ENCODE measurements at places on chromosomes 5 and 9.
A peak's percentile ranks its signal among the peaks of the same experiment; 100 is the strongest.

- DNase-seq: no peak
Measured at GRCh38 chr5:148343046-148343407, 7.7 kb downstream of the SPINK9 start.

DNA sequence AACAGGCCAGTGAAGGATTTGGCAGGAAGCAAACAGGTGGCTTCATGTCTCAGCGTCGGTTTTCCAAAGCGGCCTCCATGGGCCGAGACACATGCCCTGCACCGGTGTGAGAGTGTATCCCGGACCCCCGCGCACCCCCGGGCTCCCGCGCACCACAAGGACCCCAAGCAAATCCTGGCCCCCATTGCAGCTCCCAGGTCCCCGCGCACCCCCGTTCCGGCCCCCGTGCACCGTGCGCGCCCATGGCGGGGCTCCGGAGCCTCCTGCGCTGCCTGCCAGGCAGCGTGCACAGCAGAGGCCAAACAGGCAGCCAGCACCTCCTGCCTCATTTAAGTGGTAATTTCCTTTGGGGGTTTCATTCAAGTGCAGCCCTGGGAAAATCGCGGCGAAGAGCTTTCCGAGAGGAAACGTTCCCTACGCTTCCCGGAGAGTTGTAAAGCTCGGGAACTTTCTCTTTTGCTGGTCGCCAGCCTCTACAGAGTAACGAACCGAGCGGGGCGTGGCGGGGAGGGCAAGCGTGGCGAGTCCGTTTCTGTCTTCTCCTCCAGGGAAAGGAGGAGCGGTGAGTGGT lies 145.5 kb upstream of the SLC24A2 start:
- no peak for DNase-seq

DNA sequence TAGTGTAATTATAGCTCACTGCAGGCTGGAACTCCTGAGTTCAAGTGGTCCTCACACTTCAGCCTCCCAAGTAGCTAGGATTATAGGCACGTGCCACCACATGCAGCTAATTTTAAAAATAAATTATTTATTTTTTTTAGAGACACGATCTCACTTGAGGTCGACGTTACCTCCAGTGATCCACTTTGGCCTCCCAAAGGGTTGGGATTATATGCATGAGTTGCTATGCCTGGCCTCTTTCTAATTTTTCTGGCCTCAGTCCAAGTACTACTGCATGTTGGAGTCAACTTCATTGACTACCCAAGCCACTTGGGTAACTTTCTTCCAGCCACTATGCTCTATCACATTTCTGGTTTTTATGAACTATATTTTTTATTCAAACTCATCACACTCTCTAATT lies 148.3 kb downstream of the EFNA5 start:
- no peak for DNase-seq

GRCh38 chr9:13428766-13429165 lies 149.3 kb upstream of the MPDZ start:
- no peak for DNase-seq

DNA sequence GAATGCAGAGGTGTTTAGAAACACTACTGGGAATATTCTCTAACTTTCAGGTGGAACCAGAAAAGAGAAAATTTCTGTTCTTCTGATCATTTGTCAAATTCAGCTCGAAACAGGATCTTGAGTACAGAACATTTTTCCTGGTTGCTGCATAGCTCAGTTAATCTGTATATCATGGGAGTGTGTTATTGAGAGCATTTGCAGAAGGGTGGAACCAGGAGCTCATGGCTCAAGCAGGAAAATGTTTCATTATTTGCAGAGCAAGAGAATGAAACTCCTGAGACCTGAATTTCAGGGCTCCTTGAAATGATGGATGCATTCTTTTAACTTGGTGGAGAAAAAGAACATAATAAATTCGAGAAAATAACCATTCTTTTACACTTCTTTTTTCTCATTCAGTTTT lies 97.9 kb downstream of the AOPEP start:
- no peak for DNase-seq

GRCh38 chr5:99973779-99974178 lies 561.4 kb upstream of the FAM174A start:
- no peak for DNase-seq

- no peak for DNase-seq
Measured at GRCh38 chr5:113043491-113043931, 66.9 kb downstream of the DCP2 start.

- no peak for DNase-seq
Measured at GRCh38 chr5:149951138-149951749, 6.7 kb upstream of the PDE6A start.

DNA sequence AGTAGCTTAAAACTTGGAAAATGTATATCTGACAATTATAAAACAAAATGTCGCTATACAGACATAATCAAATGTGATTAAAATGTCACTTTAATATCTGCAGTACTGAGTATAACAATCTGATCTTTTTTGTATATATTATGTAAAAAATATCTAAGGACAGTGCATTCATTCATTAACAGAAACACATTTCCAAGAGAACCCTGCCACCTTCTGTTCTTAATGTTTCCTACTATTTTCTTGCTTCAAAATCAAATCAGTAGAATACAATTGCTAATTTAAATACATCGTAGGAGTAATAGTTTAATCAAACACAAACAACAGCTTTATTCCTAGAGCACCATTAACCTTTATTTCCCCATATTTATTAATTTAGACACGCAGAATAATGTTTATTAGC lies 142.6 kb upstream of the ST8SIA4 start:
- DNase-seq: no peak

DNA sequence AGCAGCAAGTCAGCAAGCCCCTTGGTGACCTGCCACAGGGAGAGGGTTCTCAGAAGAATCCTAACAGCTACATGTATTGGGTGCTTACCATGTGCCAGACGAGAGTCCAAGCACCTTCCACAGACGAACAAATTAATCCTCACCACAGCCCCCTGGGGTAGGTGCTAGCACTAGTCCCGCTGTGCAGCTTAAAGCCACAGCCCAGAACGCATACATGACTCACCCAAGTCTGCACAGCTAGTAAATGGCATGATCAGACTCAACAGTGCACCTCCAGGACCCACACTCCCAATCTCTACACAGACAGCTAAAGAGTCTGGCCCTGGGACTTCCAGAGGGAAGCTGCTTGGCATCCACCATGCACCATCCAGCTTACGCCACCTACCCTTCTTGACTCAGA lies 111.5 kb downstream of the PAX5 start:
- no peak for DNase-seq

DNA sequence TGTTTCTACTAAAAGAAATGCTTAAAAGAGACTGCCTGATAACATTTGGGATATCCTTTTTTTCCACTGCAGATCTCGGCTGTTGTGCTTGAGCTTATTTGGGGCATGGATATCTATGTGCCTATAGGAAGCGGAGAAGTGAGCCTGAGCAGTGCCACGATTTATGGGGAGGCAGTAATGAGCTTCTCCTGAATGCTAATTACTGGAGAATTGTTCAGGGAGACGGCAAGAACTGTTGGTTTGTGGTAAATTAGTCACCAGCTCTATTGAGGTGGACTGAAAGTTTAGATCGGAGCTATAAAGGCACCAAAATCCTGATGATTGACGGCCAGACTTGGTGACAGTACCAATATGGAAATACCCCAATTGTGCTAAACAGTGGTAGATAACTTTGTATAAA lies 186.5 kb downstream of the ARHGEF28 start:
- DNase-seq: no peak

DNA sequence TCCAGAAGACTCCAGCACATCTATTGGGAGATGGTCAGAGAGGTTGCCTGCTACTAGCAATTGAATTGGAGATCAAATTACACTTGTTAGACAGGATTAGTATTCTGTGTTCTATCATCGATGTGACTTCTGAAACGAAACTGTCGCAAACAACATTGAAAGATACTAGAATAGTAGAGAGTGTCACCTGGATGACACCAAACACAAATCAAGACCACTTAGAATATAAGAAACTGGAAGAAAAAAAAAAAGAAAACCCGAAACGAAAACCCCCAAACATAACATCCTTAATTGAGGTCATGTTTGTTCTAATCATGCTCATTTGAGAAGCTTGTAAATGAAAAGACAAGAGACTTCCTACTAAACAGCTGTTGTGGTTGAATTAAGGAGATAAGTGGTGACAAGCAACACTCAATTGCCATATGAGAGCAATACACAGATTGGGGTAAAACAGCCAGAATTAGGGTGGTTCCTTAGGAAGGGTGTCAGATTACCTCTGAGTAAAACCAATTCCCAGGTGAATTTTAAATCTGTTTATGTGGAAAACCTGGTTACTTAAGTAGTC lies 97.6 kb downstream of the BASP1 start:
- DNase-seq: peak; percentile 31

- DNase-seq: no peak
Measured at GRCh38 chr9:75431375-75431774, 343.1 kb downstream of the OSTF1 start.

DNA sequence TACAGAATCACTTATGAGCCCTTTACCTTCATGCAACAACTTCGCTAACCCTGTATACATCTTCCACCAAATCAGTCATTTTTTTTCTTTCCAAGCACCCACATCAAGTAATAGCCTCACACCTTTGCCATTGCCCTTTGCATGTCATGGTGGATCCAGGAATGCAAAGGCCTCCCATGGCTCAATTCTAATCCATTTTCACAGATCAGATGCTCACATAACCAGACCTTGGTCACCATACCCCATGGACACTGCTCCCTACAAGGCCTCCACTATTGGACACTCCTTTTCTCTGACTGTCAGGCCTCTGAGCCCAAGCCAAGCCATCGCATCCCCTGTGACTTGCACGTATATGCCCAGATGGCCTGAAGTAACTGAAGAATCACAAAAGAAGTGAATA lies 179.5 kb downstream of the RASEF start:
- no peak for DNase-seq

DNA sequence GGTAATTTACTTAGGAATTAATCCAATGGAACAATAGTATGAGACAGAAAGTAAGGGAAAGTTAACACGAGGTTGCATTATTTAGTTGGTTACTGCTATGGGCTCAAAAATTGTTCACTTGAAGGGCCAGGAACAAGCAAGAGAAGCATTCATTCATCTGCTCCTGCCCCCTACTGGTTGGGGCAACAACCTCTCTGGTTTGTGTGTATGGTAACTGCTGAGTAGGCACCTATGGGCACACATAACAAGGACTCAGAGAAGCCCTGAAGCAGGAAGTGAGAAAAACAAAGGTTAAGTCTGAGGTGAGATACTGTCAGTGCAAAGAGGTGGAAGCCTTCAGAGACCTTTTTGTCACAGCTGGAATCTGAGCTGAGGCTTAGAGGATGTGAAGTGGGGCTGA lies 34.4 kb upstream of the RANBP6 start:
- peak; percentile 66 for DNase-seq

GRCh38 chr9:16030528-16031185 lies 477.8 kb downstream of the CCDC171 start:
- no peak for DNase-seq

DNA sequence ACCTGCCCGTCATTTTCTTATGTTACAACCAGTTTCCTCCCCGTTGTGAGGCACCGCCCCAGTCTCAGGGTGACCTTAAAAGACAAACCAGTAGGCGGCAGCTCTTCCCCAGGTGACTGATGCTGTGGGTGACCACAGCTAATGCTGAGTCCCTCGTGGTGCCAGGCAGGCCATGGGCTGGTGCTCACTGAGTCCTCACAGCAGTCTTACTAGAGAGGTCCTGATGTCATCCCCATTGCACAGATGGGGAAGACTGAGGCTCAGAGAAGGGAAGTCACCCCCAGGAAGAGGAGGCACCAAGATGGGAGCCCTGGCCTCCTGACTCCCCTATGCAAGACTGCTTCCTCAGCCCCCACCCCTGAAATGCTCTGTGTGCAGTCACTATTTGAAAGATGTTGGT lies 978 bp downstream of the CFAP157 start:
- peak; percentile 51 for DNase-seq

DNA sequence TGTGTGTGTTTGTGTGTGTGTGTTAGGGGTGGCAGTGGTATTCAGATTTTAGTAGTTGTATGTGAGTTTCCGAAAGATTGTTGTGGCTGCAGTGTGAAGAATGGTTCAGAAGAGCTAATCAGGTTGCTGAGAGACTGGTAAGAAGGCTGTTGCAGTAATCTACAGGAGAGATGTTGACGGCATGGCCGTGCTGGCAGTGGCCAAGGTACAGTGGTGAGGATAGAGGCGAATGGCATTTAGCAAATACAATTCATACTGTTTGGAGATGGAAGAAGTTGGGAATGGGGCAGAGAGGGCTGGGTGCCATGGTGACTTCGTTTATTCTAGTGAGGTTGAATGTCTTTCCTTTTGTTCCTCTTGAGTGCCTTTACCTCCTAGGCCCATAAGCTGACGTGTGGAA lies 77.5 kb upstream of the SPATA31D4 start:
- no peak for DNase-seq

GRCh38 chr5:141845371-141845851 lies 32.8 kb downstream of the PCDH1 start:
- DNase-seq: peak; percentile 33

DNA sequence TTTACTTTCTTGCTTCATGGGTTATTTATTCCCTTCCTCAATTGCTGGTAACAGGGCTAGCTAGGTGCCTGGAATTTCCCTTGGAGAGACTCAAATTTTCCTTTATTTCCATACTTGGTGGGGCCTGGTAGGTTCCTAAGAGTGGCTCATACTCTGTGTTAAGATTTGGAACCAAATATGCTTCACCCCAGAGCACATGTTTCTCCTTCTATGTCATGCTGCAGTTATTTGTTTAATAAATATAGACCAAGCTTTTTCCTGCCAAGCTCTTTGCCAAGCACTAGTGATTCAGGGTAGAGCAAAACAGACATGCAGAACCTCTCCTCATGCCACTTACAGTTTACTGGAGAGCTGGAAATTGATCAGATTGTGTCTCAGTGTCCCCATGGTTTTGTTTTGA lies 290.3 kb upstream of the SGCD start:
- DNase-seq: no peak

GRCh38 chr5:107853031-107853430 lies 182.3 kb upstream of the EFNA5 start:
- no peak for DNase-seq

DNA sequence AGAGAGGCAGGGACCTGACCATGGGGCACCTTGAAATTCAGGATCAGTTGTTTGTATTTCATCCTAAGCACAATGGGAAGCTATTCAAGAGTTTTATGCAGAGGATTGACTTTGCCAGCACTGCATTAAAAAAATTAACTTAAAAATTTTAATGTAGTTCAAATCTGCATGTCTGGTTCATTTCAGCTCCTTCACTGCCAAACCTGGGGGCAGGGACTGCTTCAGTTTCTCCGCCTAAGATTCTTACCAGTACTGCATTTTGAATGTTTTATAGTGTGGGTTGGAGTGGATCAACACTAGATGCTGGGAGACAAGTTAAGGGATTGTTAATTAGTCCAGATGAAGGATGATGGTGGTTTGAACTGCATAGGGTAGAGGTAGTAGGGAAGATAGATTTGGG lies 15.7 kb upstream of the MSMP start:
- no peak for DNase-seq

DNA sequence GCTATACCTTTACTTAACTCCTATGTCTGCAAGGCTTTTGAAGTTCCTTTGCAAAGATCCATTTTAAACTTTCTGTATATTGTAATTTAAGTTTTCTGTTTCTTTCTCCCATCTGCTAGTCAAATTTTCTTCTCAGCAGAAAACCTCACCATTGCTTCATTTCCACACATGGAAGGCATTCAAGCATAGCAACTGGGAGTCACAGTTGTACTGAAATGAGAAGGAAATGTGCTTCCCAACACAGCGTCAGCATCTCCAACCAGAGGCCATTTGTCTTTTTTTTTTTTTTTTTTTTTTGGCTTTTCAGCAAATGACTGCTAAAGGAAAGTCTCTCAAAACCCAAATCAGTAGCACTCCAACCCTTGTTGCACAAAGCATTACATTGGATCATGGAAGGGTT lies 92.5 kb downstream of the RAB3C start:
- DNase-seq: no peak

- DNase-seq: no peak
Measured at GRCh38 chr5:72622170-72622760, 115.1 kb upstream of the ZNF366 start.

GRCh38 chr9:99822806-99823591 lies 1.3 kb downstream of the NR4A3 start:
- DNase-seq: peak; percentile 24

All from germinal center (tissue), 1 donor.